ENCODE measurements at places on chromosomes 13 and 19. TPM values are rescaled to one million over a fixed set of nuclear protein-coding genes. Genes with fewer than 3 reads are reported as not detected.

Gene CEBPG
- polyA plus RNA-seq = 78.0 TPM

Gene HOMER3
- 13.0 TPM for polyA plus RNA-seq

Gene KIR3DL2
- polyA plus RNA-seq = not detected

Gene ZNF134
- polyA plus RNA-seq = 3.1 TPM

Gene RINL
- polyA plus RNA-seq = 33.2 TPM

Gene CYP4F2
- polyA plus RNA-seq = 135 TPM

Gene PRKCSH
- polyA plus RNA-seq = 119 TPM

Gene CACNG7
- polyA plus RNA-seq = 0.78 TPM

Gene BRME1
- 43.2 TPM for polyA plus RNA-seq

Gene OR4F17
- not detected for polyA plus RNA-seq

Gene CRX
- 0.12 TPM for polyA plus RNA-seq

Gene MISP3
- polyA plus RNA-seq = 60.4 TPM

Gene CABP5
- not detected for polyA plus RNA-seq

Gene ZNF324
- 3.4 TPM for polyA plus RNA-seq

Gene ZNF682
- polyA plus RNA-seq = not detected

Gene ANGPTL8
- not detected for polyA plus RNA-seq

Gene CERS1
- not detected for polyA plus RNA-seq

Gene PDE4A
- 0.67 TPM for polyA plus RNA-seq

Gene MICOS13
- 117 TPM for polyA plus RNA-seq

Gene PSG3
- not detected for polyA plus RNA-seq

Gene IL27RA
- polyA plus RNA-seq = 5.6 TPM

Gene NCAN
- 0.27 TPM for polyA plus RNA-seq

Gene CYSLTR2
- 1.4 TPM for polyA plus RNA-seq

Gene KIR2DL1
- polyA plus RNA-seq = not detected

Gene TEX101
- polyA plus RNA-seq = not detected

Gene FCAR
- 0.22 TPM for polyA plus RNA-seq

Gene LILRA1
- polyA plus RNA-seq = 0.22 TPM

Gene ZNF132
- polyA plus RNA-seq = 0.22 TPM

Gene KCNJ14
- 0.80 TPM for polyA plus RNA-seq

Gene WDR62
- polyA plus RNA-seq = 0.22 TPM

Gene SLC25A41
- 0.37 TPM for polyA plus RNA-seq

Gene CA11
- 21.2 TPM for polyA plus RNA-seq

Gene SYDE1
- polyA plus RNA-seq = 0.45 TPM

Gene KIR2DL3
- polyA plus RNA-seq = not detected

Gene ZNF534
- polyA plus RNA-seq = 0.41 TPM

Gene ZNF135
- 0.67 TPM for polyA plus RNA-seq

Gene CACNG6
- polyA plus RNA-seq = 0.03 TPM

Gene IGFL2
- polyA plus RNA-seq = 0.16 TPM

Gene TMED1
- polyA plus RNA-seq = 31.7 TPM

Gene CLEC4M
- polyA plus RNA-seq = 0.61 TPM

Gene MYO16
- polyA plus RNA-seq = not detected

Gene ZNF805
- polyA plus RNA-seq = 1.5 TPM

Gene PLEKHA4
- polyA plus RNA-seq = 17.3 TPM

Gene KCNRG
- not detected for polyA plus RNA-seq

Gene COLGALT1
- 49.1 TPM for polyA plus RNA-seq

Gene NPAS1
- polyA plus RNA-seq = not detected

Gene LENG9
- polyA plus RNA-seq = 9.2 TPM

Gene ZNF491
- polyA plus RNA-seq = 1.4 TPM

Gene PPM1N
- 1.8 TPM for polyA plus RNA-seq

Gene REEP6
- 208 TPM for polyA plus RNA-seq

Measured in small intestine (tissue), 16 donors.